ENCODE measurements at places on chromosomes 5 and 9. TPM values are rescaled to one million over a fixed set of nuclear protein-coding genes. Genes with fewer than 3 reads are reported as not detected.

GRCh38 chr5:178423901-178424809, 166.0 kb downstream of the COL23A1 start:
- DNase-seq = no peak

Gene PCDHB13
- 0.66 TPM for total RNA-seq

GRCh38 chr9:133842174-133842573, 104.0 kb upstream of the SARDH start:
- DNase-seq = no peak

Gene BRIX1
- 157 TPM for total RNA-seq

DNA sequence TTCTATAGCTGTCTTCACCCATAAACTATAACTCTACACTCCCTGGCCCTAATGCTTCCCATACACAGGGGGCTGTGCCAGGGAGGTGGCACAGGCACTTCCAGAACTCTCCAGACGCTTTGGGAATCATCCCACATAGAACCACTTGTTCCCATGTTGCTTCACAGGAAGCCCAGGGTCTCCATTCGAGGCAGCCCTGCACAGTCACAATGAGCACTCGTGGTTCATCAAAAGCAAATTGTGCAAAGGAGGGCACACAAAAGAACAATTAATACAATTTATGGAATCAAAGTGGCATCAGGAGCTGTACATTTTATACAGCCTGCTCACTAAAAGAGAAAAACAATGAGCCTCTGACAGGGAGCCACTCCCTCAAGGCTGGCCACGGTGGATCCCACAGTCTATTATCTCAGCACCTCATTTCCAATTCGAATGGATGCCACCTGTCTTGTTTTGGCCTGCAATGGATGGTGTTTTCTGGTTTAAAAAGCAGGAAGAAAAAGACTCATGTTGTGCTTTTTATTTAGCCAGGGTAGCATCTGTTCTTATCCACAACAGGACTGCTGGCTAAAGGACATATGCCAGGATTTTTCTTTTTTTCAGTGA, 354.8 kb downstream of the ENC1 start:
- peak; percentile 9 for DNase-seq

Gene UBE2D2
- total RNA-seq = 70.7 TPM

Gene NTRK2
- total RNA-seq = 1.0 TPM

Gene FOXD4L3
- not detected for total RNA-seq

- DNase-seq = no peak
Observed at GRCh38 chr9:98933890-98934289, 9.8 kb upstream of the COL15A1 start.

GRCh38 chr5:135625961-135626360, 47.2 kb upstream of the CXCL14 start:
- DNase-seq = no peak

Gene FAM151B
- total RNA-seq = 3.8 TPM

- DNase-seq = peak; percentile 60
Observed at GRCh38 chr9:127418037-127418471, 6.1 kb upstream of the ZNF79 start.

DNA sequence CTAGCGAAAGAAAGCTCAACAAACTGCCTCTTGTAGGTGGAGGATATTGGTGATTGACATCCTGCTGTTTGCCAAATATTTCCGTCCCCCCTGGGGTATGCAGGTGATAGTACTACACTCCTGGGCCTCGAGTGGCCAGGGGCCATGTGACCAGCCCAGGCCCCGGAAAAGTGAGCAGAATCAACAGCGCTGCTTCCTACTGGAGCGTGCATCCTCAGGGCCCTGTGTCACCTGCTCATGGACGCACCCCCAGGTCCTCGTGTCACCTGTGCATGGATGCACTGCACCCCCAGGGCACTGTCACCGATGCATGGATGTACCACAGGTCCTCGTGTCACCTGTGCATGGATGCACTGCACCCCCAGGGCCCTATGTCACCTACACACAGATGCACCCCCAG, 43.8 kb downstream of the ADAMTS16 start:
- no peak for DNase-seq

Gene ZDHHC11
- total RNA-seq = 18.2 TPM

- peak; percentile 55 for DNase-seq
Observed at GRCh38 chr9:132094314-132094791, 14.7 kb upstream of the MED27 start.

Gene EQTN
- total RNA-seq = not detected

DNA sequence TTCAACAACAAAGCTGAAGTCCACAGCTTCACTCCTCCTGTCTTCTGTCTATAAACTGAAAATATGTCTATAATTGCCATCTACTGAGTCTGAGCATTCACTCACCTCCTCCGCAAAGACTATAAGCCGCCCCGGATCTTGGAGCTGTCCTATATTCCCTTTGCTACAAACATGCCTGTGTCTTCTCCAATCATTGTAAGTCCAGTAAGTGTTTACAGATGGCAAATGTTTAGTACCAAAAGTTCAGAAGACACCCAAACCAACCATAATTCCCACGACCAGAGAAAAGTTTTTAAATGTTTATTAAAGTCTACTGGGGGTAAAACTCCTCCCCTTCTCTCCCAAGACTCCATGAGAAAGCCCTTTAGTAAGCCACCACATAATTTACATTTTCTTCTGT, 80.9 kb downstream of the EBF1 start:
- no peak for DNase-seq

DNA sequence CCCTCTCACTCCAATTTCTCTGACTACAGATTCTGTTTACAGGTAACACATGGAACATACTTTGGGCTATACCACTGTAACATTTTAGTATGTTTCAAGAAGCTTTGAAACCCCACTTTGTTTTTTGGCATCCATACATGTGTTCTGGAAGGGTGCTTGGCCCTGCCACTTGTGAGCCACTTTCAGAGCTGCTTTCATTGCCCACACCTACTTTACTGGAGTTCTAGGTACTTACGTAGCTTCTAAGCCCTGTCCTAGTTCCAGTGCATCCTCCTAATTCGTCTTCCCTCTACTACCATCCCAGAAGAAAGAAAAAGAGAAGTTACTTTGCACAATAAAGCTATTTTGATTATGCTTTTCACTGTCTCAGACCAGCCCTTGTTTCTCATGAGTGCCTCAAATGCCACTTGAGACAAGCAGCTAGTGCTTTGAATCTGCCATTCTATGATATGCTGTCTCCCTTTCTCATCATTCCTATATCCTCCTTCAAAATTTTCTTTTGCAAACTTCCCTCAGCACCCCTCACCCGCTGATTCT, 26.5 kb upstream of the C5orf47 start:
- no peak for DNase-seq

DNA sequence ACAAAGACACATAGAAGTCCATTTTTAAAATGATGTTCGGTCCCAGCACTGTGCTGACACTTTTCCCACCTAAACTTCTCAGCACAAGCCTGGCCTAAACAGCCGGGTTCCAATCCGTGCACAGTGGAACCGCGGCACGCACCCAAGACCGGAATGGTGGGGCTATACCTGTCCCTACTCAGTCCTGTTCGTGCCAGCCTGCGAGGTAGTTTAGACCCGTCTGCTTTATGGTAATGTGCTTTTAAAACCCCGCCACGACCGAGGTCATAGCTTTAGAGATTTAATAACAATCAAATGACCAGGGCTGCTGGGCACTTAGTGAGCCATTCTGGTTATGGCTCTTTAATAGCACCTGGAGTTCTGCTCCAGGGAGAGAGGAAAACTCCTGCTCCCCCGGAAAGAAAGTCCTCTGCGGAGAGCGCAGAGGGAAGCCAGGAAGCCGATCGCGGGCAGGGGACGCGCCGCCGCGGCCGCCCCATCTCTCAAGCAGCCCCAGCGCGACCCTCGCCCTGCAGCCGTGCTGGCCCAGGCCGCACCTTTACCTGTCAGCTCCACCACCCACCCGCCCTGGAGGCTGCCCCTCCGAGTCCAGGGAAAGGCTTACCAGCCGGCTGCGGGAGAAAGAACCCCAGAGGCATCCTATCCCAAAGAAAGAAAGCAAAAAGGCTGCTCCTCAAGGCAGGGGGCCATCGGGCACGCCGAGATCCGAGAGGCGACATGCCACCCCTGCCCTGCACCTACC, 511 bp downstream of the ARL15 start:
- DNase-seq = peak; percentile 7
